ENCODE measurements at places on chromosomes 4 and X.

GRCh38 chrX:115112411-115112810, 76.8 kb upstream of the RBMXL3 start:
- no peak for DNase-seq

DNA sequence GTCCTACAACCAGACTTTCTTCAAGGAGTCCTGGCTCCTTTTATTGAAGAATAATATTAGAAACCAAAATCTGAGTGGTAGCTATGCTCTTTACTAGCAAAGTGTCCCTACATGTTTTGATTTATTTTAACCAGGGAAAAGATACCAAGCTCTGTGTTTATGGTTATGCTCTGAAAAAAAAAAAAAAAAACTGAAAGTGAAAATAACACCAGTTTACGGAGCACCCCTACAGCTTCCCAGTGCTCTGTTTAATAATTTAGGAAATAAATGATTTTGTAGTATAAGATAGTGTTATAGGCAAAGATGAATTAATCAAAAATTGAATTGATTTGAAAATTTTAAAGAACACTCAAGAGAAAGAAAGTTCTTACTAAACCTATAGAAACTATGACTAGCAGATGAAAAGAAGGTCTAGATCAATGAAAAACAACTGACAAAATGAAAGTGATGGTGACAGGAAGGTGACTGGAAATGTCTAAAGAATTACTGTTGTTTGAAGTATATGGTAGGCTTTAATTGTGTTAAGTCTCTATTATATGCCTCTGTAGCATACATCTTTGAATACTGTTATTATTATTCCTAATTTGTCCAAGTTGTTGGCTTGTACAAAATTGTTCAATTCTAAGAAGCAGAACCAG, 1698.4 kb upstream of the PCDH10 start:
- DNase-seq = no peak

GRCh38 chr4:170949084-170949483, 859.3 kb upstream of the AADAT start:
- DNase-seq = no peak

GRCh38 chrX:17247144-17247543, 127.9 kb upstream of the NHS start:
- no peak for DNase-seq

DNA sequence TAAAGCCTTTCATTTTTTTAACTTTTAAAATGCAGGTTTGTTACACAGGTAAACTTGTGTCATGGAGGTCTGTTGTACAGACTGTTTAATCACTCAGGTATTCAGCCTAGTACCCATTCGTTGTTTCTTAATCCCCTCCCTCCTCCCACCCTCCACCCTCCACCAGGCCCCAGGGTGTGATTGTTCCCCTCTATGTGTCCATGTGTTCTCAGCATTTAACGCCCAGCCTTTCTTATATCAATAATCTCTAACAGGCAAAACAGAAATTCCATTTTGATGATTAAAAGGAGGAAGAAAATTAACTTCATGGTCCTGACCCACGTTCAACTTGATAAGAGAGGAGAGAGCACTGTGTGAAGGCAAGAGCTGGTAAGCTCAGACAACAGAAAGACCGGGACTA, 75.1 kb downstream of the TSPAN5 start:
- DNase-seq = no peak

GRCh38 chr4:147723326-147723725, 8.6 kb upstream of the ARHGAP10 start:
- no peak for DNase-seq

GRCh38 chr4:56652196-56652595, 28.9 kb downstream of the HOPX start:
- no peak for DNase-seq

GRCh38 chr4:146134761-146135445, 40.6 kb upstream of the LSM6 start:
- no peak for DNase-seq

- DNase-seq = no peak
These were observed 81.4 kb downstream of the IRF2 start for GRCh38 chr4:184392748-184393559.

DNA sequence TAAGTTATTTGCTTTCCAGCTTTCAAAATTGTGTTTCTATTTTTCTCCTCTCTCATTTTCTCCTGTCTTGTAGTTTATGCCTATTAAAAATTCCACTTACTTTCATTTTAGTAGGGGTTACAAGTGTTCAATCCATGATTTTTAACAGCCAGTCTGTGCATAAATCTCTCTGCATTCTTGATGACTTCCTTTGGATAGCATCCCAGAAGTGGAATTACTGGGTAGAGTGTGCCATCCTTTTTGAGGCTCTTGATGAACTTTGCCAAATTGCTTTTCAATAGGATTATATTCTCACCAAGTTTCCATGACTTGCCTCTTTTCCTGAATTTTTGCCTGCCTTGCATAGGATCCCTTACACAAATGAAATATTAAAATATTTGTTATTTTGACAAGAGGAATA, 58.5 kb downstream of the DIPK2B start:
- DNase-seq = no peak

DNA sequence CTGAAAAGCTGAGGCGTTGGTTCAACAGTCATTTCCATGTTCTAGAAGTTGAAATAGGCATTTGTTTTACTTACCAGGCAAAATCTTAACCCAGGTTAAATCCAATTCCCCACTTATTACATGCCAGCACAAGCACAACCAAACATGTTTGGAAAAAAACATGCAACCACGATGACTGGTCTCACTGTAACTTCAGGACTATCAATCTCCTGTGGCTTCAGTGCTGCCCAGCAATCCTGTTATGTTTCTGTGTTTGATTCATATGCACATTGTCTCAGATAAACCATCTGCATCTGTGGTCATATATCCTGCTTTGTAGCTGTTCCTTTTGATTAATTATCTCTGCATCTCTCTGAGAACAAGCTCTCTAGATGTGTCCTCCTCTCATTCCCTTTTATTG, 28.3 kb downstream of the PRDM8 start:
- DNase-seq = no peak

GRCh38 chrX:78074088-78074487, 30.0 kb upstream of the PGK1 start:
- no peak for DNase-seq

- DNase-seq = no peak
These were observed 26.7 kb upstream of the C1QTNF7 start for GRCh38 chr4:15400981-15401671.

GRCh38 chr4:124191329-124191728, 521.2 kb downstream of the ANKRD50 start:
- no peak for DNase-seq

- no peak for DNase-seq
These were observed 91.7 kb downstream of the PHOX2B start for GRCh38 chr4:41656572-41657520.

GRCh38 chr4:37994569-37994968, 34.4 kb downstream of the PTTG2 start:
- DNase-seq = no peak

- DNase-seq = no peak
These were observed 92.4 kb downstream of the HPRT1 start for GRCh38 chrX:134552351-134552750.

DNA sequence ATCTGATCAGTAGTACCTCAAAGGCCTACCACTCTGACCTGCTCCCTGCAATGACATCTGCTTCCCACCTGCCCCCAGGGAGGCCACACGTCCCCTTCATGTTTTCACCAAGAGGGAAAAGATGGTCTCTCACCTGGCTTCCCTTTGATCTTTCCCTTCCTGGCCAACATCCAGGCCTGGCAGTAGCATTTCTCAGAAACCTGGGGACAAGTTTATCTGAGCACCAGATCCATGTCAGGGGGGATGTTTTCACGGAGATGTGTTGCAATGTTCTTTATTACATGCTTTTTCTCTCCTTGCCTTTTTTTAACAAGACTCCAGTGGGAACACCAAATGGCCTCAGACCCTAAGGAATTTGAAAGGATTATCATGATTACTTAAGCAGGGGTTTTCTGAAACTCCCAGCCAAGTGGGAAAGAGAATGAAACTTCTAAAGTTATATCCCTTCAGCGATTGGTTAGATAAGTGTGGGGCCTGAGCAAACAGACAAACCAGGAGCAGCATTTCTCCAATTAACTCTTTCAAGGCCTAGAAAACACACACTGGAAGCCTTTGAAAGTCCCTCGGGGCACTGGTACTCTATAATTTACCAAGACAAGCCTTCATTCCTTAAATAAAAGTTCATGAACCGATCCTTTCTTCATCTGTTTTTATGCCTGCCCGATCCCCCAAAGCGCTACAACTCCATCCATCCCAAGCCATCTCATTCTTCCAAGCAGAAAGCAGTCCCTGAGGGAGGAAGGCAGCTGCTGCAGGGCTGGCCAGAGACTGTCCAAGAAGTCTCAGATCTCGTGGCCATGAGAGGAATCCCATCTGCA, 94.1 kb downstream of the BCOR start:
- DNase-seq = no peak

DNA sequence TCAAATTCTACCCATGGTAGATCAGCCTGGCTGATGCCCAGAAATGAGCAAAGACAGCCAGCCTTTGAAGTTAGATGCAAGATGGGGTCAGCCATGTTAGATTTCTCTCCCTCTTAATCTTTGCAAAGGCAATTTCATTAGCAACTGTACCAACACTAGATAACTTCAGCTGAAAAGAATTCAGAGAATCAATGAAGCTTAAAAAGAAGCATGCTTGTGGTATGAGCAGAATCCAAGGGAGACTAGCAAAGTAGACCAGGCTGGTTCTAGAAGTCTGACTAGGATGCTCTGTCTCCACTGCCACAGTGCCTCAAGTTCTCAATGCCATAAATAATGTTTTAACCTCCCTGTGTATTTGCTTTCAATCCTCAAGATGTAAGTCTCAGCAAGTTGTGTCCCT, 247.3 kb downstream of the SLC7A11 start:
- DNase-seq = no peak

- DNase-seq = no peak
These were observed 74.6 kb downstream of the WDR44 start for GRCh38 chrX:118420462-118420861.

GRCh38 chrX:22922961-22923360, 76.8 kb upstream of the DDX53 start:
- DNase-seq = no peak

DNA sequence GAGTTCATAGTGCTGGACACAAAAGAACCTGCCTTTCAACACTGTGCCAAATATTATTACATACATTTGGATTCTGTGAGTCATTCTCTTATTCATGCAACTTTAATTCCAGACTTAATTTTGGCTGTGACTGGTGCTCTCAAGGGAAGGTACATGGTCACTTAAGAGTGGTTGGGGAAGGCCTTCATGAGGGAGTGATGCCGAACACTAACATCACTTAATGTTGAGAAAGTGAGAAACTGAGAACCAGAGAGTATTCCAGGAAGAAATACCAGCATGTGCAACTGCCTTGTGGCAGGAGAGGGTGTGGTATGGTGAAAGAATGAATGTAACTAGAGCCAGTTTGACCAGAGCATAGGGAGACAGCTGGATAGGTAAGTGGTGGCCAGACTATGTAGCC, 41.5 kb upstream of the FHDC1 start:
- DNase-seq = no peak

DNA sequence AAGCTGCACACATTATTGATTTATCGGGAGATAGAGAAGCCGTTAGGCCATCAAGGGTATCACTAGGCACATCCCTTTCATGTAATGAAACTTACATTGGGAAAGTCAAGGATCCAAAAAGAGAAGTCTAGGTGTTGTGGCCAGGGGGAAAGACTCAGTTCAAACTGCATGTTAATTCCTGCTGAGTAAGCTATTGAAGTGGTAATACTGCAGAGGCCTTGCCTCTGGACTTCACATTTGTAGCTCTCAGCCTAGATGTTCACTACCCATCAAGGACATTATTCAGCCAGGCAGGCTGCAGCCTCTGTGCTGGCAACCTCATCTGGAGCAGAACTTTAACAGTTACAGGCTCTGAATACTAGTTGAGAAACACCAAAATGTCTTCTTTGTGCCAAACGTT, 2094.5 kb upstream of the AGA start:
- DNase-seq = no peak

DNA sequence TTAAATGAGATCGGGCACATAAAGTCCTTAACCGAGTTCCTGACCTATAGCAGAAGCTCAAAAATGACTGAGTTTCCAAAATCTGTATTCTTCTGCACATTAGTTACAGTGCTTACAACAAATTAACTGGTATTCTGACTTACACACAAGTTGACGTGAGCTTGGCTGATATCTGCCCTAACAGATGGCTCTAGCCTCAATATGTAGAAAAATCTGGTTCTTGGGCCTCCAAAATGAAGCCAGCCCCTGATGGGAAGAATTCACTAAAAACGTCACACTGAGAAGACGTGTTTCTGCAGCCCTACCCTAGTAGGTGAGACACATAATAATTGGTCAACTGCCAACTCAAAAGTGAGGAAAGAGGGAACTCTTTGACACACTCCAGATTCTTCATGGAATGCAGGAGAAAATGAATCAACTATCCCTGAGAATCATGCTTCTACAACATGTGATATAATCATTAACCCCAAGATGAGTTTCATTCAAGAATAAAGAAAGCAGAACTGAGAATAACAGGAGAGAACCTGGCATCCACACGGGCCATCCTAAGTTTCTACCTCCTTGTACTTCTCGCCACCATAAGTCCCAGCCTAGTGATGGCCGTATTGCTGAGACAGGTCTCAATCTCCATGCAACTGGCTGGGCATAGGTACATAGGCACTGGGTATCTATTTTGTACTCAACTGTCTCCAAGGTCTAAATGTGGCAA, 8.2 kb downstream of the STX18 start:
- no peak for DNase-seq

DNA sequence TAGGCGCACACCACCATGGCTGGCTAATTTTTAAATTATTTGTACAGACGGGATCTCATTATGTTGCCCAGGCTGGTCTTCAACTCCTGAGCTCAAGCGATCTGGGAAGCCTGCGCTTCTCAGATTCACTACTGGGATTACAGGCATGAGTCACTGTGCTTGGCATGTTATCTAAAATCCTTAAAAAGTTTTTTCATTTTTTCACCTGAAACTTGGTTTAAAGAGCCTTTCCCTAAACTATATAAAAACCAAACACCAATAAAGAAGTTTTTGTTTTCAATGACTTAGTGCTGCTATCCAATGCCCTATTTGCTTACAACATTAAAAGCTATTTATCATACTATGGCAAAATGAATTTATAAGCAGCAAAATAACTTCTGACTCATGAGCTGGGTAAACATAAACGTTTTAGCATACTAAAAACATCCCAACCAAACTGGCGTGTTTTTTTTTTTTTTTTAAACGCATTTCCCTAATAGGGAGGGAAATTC, 127.8 kb downstream of the UBE2K start:
- no peak for DNase-seq

DNA sequence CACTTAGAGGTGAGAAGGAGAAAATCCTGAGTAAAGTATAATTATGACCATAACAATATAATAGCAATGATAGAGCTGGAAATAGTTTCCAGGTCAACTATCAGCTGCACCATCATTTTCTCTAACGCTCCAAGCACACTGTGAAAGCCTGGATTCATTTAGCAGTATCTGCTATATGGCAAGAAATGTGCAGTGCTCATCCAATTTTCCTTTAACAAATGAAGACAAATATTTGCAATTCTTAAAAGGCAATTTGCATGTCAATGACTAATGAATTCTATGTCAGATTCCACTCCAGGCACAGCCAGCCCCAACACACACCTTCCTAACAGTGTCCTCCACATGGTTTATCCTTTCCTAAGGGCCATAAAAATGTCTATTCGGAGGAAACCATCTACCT, 12.7 kb downstream of the PRSS12 start:
- no peak for DNase-seq

- no peak for DNase-seq
These were observed 18.4 kb upstream of the ACE2 start for GRCh38 chrX:15619053-15619755.

- DNase-seq = peak; percentile 15
These were observed 54.1 kb upstream of the TMEM33 start for GRCh38 chr4:41880840-41881831.

GRCh38 chr4:66556651-66557278, 886.5 kb upstream of the EPHA5 start:
- no peak for DNase-seq
